ENCODE measurements at places on chromosomes 3 and 15.
A peak's percentile ranks its signal among the peaks of the same experiment; 100 is the strongest.

DNA sequence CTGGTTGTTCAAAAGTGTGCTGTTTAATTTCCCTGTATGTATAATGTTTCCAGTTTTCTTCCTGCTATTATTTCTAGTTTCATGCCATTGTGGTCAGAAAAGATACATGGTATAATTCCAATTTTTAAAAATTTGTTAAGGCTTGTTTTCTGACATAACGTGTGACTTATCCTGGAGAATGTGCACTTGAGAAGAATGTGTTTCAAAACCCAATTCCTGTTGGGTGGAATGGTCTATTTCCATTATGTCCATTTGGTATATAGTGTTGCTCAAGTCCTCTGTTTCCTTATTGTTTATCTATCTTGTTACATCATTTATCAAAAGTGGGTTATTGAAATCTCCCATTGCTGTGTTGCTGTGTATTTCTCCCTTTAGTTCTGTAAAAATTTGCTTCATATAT lies 215.4 kb downstream of the GREM1 start:
- no peak for DNase-seq

DNA sequence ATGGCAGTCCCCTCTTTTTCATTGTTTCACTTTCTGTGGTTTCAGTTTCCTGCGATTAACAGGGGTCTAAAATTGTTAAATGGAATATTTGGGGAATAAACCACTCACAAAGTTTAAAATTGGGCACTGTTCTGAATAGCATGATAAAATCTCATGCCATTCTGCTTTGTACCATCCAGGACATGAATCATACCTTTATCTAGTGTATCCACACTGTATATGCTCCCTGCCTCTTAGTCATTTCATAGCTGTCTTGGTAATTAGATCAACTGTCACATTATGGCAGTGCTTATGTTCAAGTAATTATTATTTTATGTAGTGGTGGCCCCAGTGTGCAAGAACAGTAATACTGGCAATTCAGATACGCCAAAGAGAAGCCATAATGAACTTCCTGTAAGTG lies 734.5 kb downstream of the ZPLD1 start:
- no peak for DNase-seq

- no peak for DNase-seq
These were observed 423 bp downstream of the TKT start for GRCh38 chr3:53255423-53255774.

DNA sequence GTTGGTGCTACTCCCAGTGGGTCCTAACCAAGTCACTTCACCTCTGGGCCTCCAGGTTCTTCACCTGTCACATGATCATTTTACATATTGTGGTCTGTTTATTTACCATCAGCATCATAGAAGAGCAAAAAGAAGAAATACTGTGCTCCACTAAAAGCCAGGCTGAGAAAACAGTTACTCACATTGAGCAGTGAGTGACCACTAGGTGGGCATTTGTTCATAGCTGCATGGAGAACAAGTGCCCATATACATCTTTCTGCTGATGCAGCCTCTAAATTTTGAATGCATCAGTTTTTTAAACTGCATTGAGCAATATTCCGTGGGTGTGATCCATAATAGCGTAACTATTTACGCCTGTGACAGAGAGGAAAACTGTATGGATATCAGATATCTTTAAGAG lies 76.2 kb downstream of the DCUN1D1 start:
- no peak for DNase-seq

- DNase-seq, result peak; percentile 45
These were observed 1.2 kb downstream of the CHST2 start for GRCh38 chr3:143120716-143121240.

DNA sequence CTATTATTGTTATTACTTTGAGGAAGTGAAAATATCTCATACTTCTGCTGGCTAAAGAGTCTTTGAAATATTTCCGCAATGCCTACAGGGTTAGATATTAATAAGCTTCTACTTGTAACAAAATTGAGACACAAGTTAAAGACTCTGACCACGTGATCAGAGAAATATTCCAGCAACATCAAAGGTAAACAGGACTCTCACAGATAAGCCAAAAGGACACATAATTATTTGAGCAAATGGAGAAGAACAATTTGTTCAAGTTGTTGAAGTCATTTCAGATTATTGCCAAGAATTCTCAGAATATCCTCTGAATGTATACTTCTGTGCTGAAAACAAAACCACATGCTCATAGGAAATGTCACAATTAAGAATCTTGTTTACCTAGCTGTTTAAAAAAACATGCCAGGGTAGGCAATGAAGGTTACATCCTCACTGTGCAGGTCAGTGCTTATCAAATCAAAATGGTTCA lies 225.8 kb upstream of the ALCAM start:
- no peak for DNase-seq

DNA sequence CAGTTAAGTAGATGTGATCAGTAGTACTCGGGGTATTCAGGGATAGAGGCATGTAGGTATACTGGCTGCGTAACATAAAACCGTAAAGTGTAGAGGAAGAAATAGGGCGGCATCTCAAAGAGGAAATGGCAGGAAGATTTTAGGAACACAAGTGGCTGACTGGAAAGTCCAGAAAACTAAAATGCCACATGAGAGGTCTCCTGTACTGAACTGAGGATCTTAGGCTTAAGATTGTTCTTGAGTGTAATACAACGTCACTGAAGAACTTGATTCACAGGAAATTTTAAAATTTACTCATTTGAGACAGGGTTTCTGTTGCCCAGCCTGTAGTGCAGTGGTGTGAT lies 2.3 kb upstream of the LMLN start:
- DNase-seq, result no peak

DNA sequence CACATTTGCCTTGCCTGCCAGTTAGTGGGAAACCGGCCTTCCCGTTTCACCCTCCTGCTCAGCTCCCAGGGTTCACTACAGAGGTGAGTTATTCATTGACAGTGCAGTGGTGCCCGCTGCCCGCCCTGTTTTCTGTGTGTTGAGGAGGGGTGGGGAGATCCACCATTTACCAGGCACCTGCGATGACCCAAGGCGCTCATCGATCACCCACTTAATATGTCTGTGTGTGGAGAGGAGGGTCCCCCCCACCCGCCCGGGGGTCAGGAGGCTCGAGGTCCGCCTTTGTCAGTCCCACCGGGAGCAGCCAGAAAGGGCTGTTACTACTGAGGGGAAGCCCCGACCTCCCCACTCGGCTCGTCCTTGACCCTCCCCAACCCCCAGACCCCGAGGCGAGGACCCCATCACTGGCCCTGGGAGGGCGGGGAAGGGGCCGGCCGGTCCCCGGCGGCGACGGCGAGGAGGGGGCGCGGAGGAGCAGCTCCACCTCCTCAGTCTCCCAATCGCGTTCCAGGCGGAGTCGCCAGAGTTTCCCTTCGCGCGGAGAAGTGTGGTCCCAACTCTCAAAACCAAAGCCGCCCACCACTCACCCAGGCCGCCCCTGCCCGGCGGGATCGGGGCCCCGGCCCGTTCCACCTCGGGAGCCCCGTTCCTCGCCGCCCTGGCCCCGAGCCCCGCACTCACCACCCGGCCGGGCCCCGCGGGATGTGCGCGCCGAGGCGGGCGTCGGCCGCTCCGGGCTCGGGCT lies 1.1 kb downstream of the PLXNB1 start:
- DNase-seq, result peak; percentile 55

DNA sequence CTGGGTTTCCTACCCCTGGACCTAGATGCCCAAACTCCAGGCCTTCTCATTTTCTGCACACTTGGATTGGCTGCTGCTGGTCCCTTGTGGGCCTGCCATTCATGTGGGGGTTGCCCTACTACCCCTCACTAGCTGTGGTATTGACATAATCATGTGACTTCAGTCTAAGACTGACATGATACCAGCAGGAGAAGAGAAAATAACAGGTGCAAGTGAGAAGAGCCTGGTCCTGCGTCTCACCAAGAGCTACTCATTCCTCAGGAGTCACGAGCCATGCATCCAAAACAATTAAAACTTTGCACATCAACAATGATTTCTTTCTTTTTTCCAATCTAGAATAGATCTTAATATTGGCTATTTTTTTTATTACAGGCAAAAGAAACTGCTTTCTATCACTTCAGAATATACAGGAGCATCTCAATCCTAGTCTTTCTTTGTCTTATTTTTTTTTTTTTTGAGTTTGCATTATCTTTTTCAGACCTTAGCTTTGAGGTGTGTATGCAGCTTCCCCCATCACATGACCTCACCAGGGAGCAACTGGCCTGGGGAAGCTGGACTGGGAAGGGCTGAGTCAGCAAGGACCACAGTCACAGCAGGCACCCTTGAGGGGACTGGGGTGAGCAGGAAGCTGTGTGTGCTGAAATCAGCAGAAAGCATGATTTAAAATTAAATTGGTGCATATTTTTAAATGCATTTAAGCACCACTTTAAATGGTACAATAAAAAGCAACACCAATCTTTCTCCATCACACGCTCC lies 27.6 kb downstream of the SLC9A9 start:
- no peak for DNase-seq

DNA sequence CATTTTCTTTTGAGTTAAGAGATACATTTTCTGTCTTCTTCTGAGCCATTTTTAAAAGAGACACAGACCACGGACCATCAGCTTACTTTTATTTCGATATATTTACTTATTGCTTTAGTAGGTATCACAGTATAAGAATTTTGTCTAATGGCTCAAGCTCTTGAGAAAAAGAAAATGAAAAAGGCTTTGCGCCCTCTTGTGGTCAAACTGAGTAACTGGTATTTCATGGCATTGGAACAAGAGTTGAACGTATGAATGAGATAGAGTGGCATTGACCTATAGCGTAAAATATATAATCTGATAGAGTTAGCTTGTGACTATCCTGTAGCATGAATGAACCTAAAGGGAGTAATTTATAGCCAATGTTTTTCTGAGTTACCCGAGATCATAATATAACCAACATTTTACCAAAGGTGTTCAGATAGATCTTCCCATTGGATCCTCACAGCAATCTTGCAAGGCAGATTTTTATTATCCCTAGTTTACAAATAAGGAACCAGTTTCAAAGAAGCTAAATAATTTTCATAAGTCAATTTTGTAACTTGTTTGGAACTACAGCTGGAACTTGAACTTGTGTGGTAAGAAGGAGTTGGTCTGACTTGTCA lies 154.6 kb downstream of the POLR2M start:
- DNase-seq, result no peak

DNA sequence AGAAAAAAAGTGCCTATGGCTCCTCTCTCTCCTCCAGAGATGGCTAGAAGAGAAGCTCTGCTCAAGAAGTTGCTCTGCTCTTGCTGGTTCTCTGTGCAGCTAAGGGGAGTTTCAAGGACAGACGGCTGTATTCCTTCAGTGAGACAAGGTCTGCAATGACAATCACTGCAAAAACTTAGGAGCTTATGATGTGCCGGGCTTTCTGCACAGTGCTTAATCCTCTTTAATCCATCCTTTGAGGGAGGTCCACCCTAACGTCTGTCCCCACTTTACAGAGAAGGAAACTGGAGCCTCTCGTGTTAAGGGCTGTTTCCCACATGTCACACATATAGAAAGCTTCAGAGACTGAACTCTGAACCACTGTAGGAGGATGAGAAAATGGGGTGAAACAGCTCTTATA lies 260.6 kb downstream of the MEX3B start:
- DNase-seq, result no peak

DNA sequence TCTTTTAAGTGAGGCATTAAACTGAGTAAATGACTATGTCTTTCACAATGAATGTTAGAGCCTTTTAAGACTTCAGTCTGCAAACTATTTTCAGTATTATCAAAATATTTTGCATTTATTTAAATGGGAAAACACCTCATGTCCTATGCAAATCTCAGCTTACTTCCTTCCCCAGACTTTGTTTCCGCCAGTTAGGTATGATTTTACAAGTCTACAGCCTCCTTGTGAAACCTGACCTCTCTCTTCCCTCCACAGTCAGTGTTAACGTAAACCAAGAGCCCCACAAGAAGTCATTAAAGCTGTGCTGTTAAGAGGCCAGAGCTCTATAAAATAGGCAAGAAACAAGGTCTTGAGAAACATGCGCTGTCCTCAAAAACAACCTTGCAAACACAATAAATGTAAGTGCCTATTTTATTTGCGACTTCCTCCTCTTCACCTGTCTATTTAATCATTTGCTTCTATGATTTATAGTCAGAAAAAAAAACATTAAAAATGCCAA lies 48.3 kb downstream of the PRTG start:
- DNase-seq, result peak; percentile 34

GRCh38 chr3:185699927-185700326 lies 113.8 kb downstream of the SENP2 start:
- DNase-seq, result no peak
